Mesendoderm (in vitro differentiated cells): ENCODE measurements at places on chromosomes 12 and 14.
A peak's percentile ranks its signal among the peaks of the same experiment; 100 is the strongest.

- no peak for DNase-seq
Measured at GRCh38 chr12:9674226-9674590, 4.7 kb downstream of the CLEC2D start.

GRCh38 chr12:104799458-104799857 is 158.6 kb downstream of the SLC41A2 start:
- no peak for DNase-seq

DNA sequence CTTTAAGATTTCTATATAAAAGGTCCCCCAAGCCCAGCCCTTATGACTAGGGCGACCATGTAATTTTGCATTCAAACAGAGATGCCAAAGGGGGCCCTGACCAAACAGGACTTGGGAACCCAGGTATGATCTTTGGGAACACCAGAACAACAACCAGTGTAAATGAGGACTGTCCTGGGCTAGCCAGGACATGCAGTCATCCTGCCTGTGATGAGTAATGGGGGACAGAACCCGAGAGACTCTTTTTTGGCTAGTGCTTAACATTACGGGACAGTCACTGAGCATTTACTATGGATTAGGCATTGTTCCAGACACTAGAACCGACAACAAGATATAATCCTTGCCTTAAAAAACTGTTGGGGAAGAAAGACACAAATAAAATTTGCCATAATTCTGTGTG is 337.3 kb downstream of the CACNA1C start:
- no peak for DNase-seq

DNA sequence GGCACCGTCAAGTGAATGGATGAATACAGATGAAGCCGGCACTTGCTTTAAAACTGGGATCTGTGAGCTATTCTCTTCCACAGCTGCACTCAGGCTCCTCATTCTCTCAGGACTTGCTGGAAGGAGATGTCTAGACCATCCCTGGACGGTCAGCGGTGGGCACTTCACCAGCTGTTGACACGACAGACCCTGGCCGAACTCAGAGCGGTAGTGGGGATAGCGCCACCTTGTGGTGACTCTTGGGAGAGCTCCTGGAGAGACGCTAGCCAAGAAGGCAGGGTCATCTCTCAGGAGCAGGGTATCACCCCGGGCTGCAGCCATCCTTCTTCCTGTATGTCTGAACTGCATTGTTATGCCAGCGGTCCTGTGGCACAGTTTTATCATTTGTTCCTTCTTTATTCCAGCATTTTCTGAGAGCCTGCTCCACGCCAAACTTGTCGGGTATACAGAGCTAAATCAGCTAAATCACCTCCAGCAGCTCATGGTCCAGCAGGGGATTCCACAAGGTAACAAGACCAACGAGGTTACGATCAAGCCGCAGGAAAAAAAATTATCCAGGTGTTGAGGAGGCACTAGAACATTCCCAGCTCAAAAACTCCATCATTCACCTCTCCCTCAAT is 10.0 kb downstream of the WNT1 start:
- peak; percentile 79 for DNase-seq

DNA sequence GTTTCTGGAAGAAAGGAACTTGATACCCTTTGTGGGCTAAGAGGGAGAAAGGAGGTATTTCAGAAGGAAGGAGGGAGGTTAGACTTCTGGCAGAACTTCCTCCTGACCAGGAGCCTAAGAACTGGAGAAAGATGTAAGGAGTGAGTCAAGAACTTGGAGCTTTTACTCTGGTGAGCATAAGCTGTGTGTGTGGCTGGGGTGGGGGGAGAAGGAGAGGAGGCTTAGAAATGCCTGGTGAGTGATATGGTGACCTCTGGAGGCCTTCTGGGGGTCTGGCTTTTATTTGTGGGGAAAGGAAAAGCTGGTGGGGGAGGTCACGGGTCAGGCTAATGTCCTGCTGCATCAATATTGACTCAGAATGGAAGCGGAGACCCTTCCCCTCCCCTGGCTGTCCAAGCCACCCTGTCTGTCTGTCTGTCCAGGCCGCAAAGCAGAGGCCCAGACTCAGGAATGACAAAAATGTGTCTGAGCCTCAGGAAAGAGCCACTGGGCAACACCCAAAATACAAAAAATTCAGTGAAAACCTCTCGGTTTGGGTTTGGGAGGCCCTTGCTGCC is 4.8 kb downstream of the LRP1 start:
- DNase-seq: peak; percentile 78

- DNase-seq: no peak
Measured at GRCh38 chr12:130127912-130128789, 34.1 kb upstream of the FZD10 start.

- DNase-seq: no peak
Measured at GRCh38 chr12:51953089-51953488, 1.6 kb downstream of the ACVR1B start.

DNA sequence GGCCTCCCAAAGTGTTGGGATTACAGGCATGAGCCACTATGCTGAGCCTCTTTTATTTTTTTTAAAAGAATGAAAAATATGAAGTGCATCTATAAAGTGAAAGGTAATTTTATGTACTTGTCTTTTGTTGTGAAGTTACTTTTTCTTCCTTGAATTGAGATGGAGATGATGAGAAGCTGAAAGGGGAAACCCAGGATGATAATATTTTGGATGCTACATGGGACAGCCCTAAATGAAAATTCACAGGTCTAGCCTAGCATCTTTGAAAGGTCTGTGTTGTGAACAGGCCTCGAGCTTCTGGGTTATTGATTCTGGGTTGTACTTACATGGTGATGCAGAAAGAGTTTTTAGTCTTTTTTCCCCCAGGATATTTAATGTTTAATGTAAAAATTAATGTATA is 14.6 kb downstream of the DIP2B start:
- no peak for DNase-seq

DNA sequence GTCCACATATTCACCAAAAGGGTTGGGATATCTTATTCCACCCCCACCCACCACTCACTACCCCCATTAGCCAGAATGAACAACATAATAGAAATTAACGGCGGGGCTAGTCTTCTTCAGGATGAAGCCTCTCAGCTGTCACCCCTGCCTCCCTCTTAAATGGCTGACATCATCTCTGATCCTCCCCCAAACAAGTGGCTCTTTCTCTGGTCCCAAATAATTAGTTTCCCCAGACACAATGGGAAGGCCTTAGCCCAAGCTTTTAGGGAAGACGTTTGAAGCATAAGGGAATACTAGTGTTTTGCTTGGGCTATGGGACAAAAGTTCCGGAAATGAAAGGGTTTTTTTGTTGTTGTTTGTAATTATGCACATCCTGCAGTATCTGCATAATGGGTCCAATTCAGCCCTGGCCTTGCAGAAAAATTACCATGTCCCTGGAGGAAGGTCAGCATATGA is 13.8 kb downstream of the STON2 start:
- DNase-seq: no peak

- no peak for DNase-seq
Measured at GRCh38 chr12:56719056-56719455, 6.0 kb downstream of the NACA start.

DNA sequence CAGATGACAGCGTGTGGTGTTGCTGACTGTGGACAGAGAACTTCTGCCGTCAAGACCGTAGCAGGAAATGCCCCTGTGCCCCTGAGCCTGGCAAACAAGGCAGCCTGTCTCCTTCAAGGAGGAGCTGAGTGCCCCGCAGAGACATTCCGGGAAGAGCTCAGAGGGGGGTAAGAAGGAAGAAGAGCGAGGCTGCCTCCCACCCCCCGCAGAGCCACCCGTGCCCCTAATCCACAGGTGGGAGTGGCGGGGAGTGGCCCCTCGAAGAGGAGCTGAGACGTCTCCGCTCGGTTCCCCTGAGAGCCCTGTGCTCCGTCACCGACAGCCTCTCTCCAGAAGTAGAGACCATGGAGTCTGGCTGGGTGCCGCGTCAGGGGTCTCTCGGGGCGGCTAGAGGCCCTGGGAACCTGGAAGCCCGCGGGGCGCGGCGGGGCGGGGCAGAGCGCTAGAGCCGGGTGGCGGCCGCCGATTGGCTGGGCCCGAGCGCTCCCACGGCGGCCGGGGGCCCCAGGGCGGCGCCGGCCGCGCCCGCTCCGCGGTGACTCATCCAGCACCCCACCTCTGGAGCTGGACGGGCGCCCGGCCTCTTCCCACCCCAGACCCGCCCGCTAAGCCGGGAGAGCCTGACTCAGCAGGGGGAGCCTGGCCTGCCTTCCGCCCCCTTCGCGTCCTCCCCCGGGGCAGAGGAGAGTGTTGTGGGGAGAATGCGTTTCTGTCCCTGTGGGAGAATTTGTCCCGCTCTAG is 25.2 kb upstream of the KRT78 start:
- DNase-seq: no peak

GRCh38 chr12:132946246-132946820 is 9.8 kb downstream of the ZNF605 start:
- no peak for DNase-seq

DNA sequence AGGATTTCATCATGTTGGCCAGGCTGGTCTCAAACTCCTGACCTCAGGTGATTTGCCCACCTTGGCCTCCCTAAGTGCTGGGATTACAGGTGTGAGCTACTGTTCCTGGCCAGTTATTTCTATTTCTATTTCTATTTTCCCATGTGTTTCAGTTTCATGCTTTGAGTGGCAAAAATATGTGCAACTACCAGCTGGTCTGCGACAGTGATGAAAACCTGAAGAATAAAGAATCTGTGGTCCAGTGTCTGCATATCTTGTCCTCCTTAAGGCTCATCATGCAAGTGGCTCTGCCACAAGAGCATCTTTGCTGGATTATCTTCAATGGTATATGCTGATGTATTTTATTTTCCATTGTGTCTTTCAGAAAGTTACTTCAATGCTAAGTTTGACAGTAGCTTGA is 17.4 kb downstream of the CFAP54 start:
- no peak for DNase-seq

- no peak for DNase-seq
Measured at GRCh38 chr12:128856791-128857078, 3.5 kb downstream of the GLT1D1 start.

DNA sequence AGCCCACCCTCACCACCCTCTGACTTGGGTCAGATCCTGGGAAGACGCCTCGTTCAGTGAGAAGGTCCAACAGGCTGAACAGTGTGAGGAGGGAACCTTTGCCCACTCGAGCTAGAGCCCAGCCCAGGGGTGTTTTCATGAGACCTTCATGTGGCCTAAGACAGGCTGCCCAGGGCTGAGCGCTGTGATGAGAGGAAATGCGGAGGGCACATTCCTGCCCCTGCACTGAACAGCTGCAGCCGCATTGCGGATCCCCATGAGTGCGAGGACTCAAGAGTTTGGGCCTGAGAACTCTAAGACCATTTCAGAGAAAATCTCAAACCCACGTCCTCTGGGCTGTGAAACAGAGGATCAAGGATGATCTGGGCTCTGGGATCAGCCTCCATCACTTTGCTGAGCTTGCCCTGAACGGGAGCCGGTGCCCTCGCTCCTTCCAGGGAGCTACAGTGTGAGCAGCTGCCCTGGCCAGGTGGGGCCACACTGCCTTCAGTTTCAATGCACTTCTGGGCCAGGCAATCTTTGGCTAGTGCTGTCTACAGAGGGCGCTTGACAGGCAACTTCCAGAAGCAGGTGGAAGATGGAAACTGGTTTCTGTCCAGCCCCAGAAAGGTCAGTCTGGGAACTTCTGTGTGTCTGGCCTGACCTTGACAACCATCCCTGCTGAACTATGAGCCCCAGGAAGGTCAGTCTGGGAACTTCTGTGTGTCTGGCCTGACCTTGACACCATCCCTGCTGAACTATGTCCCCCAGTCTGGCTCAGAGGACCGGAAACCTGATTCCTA is 43.5 kb upstream of the P2RX7 start:
- peak; percentile 47 for DNase-seq

DNA sequence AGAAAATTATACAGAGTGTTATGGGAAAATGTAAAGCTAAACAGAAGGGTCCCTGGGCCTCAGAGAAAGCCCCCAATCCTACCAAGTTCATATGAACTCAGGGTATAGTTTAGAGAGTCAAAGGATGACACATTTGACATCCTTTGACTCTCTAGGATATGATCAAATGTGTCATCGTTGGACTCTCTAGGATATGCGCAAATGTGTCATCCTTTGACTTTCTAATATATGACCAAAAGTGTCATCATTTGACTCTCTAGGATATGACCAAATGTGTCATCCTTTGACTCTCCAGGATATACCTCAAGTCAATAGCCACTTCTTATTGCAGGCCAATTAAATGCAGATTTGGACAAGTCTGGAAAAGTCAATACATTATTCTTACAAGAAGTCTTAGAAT is 204.8 kb upstream of the IGF1 start:
- no peak for DNase-seq

DNA sequence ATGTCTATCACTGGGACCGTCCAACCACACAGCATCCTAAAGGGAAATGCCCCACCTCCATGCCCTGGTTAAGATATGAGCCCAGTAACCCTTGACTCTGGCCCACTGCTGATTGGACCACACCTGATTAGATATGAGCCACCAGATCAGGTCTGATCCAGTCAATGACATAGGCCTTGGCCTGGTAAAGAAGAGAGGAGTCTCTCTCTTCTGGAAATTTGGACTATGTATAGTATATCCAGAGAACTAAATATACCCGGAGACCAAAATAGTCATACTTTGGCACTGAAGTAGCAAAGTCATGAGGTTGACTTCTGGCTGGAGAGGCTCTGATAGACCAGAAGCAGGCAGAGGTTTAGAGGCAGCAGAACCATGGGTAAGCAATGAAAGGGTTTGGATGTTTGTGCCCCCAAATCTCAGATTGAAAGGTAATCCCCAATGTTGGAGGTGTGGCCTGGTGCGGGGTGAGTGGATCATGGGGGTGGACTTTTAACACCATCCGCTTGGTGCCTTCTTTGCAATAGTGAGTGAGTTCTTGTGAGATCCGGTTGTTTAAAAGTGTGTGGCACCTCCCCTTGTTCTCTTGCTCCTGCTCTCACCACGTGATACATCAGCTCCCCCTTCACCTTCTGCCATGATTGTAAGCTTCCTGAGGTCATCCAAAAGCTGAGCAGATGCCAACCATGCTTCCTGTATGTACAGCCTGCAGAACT is 68.4 kb downstream of the HSPB8 start:
- no peak for DNase-seq

GRCh38 chr14:78316052-78316451 is 145.9 kb downstream of the NRXN3 start:
- DNase-seq: peak; percentile 67

DNA sequence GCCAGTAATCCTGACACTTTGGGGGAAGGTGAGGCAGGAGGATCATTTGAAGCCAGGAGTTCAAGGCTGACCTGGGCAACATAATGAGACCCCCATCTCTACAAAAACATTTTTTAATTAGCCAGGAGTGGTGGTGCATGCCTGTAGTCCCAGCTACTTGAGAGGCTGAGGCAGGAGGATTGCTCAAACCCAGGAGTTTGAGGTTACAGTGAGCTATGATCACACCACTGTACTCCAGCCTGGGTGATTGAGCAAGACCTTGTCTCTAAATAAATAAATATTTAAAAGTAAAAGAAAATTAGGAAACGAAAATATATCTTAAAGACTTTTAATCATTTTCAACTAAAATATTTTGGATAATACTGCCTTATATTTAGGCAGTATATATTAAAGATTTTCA is 25.9 kb downstream of the CKB start:
- no peak for DNase-seq
